ENCODE measurements at places on chromosomes 1 and 21.

DNA sequence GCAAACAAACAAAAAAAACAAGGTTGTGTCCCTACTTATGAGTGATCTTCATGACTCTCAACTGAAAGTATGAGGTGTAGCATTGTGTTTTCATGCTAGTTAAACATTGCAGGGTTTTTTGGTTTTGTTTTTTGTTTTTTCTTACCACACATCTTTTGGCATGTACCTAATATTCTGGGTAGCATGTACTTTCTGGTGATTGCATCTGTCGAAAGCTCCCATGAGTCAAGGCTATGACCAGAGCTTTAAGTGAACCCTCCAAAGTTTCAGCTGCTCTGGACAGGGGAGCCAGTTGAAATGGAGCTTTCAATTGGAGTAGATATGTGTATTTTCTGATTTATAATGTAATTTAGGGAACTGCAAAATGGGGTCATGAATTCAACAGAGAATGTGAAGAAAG, 115.5 kb downstream of the KCNK2 start:
- DNase-seq = no peak

GRCh38 chr1:9350013-9350908, 57.6 kb downstream of the SPSB1 start:
- peak; percentile 25 for DNase-seq

DNA sequence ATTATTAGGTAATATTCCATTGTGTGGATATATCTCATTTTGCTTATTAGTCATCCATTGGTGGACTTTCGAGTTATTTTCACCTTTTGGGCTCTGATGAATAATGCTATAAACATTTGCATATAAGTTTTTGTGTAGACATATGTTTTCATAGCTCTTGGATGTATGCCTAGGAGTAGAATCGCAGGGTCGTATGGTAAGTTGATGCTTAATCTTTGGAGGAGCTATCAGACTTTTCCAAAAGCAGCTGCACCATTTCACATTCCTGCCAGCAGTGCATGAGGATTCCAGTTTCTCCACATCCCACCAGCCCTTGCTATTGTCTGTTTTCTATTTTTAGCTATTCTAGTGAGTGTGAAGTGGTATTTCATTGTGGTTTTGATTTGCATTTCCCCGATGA, 120.3 kb upstream of the TMEM51 start:
- peak; percentile 11 for DNase-seq

- no peak for DNase-seq
Observed at GRCh38 chr1:226995365-226996332, 55.6 kb downstream of the COQ8A start.

DNA sequence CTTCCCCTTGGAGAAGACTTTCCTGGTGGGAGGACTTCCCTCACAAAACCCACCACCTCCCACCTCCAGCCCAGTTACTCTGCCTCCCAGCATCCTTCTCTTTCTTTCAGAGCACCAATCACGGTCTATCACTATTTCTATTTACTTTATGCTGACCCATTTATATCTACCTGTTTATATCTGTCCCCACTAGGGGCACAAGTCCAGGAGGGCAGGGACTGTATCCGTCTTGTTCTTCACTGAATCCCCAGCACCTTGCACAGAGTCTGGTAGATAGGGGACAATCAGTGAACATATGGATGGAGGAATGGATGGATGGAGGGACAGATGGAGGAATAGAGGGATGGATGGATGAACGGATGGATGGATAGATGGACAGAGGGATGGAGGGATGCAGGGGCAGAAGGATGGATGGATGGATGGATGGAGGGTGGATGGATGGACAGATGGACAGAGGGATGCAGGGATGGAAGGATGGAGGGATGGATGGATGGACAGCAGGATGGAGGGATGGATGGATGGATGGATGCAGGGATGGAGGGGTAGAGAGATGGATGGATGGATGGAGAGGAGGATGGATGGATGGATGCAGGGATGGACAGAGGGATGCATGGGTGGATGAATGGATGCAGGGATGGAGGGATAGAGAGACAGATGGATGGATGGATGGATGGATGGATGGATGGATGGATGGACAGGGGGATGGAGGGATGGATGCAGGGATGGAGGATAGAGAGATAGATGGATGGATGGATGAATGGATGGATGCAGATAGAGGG, 5.5 kb downstream of the C1QB start:
- DNase-seq = no peak

- DNase-seq = no peak
Observed at GRCh38 chr21:38080888-38081287, 164.6 kb upstream of the KCNJ6 start.

GRCh38 chr1:33388805-33389771, 41.8 kb downstream of the PHC2 start:
- DNase-seq = peak; percentile 77

GRCh38 chr1:20978413-20978812, 191.3 kb upstream of the HP1BP3 start:
- DNase-seq = peak; percentile 48

- DNase-seq = peak; percentile 78
Observed at GRCh38 chr21:35940074-35940927, 120.0 kb downstream of the SETD4 start.

DNA sequence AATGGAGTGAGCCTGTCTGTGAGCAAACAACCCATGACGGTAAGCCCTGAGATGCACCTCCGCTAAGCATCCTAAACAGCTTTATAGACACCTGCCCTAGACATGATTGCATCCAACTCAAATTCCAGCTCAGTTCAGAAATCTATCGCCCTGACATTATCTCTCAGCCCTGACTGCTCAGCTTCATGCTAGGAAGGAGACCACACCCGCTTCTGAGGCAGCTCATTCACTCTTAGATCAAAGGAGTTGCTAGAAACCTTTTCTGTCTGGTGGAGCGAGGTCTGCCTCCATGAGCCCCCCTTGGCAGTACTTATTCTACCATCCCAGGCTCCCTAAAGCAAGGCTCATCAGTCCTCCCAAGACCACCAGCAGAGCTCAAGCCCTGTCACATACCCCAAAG, 17.0 kb downstream of the IL10RB start:
- no peak for DNase-seq

DNA sequence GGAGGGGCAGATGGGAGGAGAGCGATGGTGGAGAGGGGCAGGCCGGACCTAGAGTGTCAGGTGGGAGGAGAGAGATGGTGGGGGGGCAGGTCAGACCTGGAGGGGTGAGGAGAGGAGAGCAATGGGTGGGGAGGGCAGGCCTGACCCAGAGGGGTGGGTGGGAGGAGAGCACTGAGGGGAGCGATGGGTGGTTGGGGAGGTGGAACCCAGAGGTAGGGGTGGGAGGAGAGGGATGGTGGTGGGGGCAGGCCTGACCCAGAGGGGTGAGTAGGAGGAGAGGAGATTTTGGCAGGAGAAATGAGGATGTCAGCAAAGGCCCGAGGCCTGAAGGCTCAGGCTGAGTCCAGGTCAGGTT, 157.3 kb upstream of the VAMP3 start:
- DNase-seq = no peak

- peak; percentile 38 for DNase-seq
Observed at GRCh38 chr1:78743626-78744025, 94.0 kb downstream of the IFI44 start.

DNA sequence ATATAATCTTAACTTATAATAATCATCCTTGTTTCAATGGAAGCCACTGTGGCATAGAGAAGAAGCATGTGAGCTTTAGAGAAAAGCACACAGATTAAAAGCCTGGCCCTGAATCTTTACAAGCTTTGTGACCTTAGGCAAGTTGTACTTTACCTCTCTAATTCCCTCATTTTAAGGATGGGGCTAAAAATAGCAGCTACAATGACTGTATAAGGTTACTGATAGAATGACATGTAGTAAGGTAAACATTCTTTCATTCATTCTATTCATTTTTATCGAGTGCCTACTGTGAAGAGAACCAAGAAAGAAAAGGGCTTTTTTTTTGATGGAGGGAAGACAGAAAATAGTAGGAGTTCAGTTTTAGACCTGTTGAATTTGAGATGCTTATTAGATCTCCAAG, 25.6 kb downstream of the CDKN2C start:
- no peak for DNase-seq

DNA sequence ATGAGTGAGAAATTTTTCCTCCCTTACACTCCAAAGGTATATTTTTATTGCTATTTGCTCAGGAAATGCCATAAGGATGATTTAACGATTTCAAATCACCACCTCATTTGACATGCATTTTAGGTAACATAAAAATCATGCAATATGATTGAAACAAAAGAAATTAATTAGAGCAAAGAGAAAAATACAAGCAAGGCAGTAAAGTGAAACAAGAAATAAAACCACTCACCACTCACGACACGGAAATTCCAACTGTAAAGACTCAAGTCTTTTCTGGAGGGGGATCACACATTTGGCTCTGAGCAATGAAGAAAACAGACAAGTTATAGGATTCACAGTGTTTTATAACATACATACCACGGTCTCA, 86.8 kb upstream of the ARHGAP29 start:
- DNase-seq = no peak

GRCh38 chr21:17900281-17900989, 81.3 kb upstream of the C21orf91 start:
- DNase-seq = no peak

GRCh38 chr1:210257698-210258529, 25.3 kb downstream of the SERTAD4 start:
- DNase-seq = no peak

- DNase-seq = peak; percentile 93
Observed at GRCh38 chr1:55813618-55814017, 598.5 kb upstream of the USP24 start.

DNA sequence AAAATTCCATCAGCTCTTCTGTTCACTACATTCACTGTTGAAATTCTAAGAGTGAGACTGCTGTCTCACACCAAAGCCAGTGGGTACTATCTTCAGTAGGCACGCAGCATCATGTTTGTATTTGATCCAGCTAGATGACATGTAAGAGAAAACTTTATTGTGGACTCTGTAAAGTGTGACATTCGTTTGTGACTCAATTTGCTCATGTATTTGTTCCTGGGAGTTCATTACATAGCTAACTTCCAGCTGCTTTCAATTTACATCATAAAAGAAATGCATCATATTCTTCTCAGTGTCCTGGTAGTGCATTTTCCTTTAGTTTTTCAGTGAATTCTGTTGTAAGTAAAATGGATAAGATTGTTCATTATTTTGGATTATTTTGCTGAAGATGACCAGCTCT, 31.4 kb downstream of the CTH start:
- no peak for DNase-seq

All from amniotic epithelial cell (primary cell).